ENCODE measurements at places on chromosomes 1 and 21.

- DNase-seq: no peak
These were observed 12.6 kb downstream of the ETV3L start for GRCh38 chr1:157087030-157087429.

DNA sequence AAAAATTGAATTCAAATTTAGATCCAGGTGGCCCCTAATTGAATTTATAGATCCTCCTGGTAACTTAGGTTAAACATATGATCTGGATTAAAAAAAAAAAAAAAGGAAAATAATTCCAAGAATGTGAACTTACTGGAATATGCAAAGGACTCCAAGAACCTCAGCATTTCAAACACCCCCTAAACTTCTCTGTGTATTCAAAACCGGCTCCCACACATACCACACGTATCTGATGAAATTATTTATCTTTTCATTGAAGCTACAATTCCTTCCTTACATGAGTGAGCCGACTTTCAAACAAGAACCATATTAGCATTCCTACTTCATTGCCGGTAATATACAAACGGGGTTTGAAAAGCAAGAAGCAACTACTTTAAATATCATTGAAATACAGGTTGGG lies 61.4 kb upstream of the FMN2 start:
- peak; percentile 76 for DNase-seq

GRCh38 chr21:37566790-37567615 lies 200.4 kb downstream of the DYRK1A start:
- DNase-seq: no peak

DNA sequence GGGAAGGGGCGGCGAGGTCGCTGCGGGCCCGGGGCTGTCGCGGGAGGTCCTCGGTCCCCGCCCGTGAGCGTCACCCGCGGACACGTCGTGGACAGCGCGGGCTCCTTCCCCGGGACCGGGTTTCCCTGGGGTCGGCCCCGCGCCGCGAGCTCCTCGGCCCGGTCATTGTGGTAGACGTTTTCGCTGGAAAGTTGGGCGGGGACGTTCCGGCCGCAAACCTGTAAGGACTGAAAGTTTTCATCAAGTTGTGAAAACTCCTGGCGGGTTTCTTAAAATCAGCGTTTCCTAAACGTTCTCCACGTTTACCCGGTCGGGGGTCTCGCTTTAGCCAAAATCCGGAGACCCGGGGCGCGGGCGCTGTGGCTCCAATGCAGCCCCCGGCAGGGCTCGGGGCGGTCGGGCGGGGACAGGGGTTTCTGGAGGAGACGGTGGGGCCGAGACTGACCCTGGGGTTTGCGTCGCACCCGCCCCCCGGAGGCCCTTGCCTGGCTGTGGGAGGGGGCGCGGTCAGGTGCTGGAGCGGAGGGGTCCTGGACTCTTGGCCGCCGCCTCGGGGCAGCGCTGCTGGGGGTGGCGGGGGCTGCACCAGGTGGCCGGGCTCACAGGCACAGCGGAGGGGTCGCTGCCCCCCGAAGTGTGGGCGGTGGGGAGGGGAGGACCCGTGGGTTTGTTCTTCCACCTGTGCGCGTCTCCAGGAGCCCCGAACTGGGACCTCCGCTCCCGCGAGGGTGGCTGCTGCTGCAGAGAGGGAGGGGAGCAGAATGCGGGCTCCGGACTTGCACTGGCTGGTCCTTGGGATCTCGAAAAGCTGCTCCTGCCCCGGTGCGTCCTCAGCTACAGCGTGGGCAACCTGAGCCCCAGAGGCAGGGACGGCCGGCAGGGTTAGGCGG lies 827 bp downstream of the PRKCZ start:
- no peak for DNase-seq

DNA sequence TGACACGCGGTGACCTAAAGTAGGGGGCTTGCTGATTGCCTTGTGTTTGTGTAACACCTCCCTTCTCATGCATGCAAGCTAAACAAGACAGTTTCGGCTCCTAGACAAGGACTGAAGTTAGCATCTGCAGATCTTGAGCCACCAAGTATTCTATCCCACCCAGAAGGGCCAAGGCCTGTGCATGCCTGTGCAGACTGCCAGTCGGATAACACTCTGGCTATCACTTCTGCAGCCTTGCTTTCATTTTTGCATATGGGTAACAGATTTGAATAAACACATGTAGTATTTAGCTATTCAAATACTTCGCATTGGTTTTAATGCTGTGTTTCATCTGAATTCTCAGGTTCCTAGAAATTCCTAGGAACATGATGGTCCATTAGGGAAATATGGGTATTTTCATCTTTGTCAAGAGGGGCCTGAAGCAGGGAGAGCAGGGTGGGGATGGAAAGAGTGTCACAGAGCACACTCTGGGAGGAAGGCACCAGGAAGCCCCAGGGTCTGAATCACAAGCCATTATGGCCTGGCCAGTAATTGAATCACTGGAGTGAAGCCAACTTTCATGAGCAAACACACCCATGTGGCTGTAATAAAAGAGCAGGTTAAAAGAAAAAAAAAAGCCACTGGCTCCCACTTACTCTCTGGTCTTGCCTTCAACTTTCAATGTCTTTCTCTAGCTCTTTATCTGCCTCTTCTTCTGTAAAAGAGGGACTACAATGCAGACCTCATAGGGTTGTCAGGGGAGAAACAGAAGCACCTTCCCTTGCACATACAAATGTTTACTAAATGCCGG lies 28.3 kb downstream of the GADD45A start:
- DNase-seq: peak; percentile 87

DNA sequence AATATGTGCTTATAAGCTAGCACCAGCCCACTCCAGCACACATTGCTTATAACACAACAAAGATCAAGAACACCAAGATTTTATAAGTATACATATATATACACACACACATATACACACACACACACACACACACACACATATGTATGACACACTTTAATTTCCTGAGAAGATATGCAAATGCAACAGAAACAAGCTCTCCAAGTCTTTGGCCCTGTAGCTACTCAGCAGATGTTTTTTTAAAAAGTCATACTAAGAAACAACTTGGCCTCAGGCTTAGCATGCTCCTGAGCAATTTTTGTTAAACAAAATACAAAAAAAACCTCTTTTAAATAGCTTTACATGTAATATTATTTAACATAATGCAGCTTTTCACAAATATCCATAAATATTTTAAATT lies 11.1 kb downstream of the TNFSF18 start:
- DNase-seq: no peak

DNA sequence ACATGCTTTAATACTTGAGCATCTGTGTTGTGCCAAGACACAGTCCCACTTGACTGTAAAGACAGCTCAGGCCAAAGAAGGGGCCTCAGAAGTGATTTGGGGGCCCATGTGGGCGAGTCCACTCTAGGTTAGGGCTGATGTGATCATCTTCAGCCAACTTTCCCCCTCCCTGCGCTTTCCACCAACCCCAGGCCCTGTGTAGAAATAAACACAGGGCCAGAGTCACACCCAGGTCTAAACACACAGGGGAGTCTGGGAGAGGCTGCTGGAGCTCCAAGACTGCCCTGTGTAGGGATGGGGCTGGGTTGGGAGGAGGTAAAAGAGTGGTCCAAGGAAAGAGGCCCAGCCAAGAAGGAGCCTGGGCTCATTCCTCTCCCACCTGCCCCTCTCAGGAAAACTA lies 2.5 kb upstream of the WNT2B start:
- DNase-seq: no peak

DNA sequence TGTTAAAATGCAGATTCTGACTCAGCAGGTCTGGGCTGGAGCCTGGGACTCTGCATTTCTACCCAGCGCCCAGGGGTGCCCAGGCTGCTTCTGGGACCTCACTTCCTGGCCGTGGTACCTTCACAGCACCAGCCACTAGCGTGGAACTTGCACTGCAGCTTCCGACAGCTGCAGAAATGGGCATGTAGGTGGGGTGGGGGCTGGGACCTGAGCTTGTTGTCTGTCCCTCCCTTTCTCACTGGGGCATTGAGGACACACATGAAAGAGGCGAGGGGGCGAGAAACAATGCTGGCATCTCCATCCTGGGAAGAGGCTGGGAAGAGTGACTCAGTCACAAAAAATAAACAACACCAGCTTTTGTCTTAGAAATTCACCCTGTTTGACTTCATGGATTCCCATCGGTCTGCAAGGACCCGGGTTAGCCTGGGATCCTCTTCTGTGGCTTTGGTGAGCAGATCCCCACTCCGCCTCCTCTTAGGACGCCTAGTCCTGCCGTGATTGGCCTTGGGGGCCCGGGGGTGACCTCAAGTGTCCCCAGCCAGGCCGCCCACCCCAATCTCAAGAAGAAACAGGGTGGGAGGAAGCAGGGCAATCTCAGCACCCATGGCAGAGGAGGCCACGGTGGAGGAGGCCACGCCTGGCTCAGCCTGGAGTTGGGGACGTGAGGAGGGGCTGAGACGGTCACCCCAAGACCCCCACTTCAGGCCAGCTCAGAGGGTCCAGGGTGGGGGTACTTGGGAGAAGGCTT lies 29.9 kb upstream of the POFUT2 start:
- DNase-seq: peak; percentile 78

DNA sequence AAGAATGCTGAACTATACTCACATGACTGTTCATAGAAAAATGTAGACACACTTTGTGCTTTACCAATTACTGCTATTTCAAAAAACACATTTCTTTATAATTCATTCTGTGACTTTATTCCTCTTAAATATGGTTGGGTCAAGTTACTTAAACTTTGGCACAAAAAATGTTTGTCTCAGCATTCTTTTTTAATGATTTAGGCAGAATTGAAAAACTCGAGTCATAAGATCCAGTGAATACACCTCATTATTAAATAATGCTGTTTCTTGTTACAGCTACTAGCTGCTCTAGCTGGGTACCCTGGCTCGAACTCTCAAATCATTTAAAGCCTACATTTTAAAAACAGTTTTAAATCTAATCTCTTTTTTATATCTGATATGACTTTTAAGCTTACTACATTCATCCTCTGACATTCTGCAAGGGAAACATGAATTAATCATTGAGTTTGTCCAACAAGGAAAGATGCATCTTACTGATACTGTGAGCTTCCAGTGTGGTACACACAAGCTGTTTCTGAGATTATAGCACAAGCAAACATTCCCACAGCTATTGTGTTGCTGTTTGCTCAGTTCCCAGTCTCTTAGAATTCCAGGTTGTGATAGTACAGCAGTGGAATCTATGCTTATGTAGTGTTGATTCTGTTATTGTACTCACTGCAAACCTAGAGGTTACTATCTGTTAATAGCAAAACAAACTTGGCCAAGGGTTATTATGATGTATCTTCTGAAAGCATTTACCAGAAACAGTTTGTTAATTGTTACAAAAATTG lies 746.5 kb downstream of the USP25 start:
- DNase-seq: no peak

- DNase-seq: no peak
These were observed 175.5 kb downstream of the RGS7 start for GRCh38 chr1:241181471-241181870.

GRCh38 chr1:14949270-14949835 lies 204.2 kb upstream of the TMEM51 start:
- DNase-seq: no peak

GRCh38 chr1:23923592-23924499 lies 10.7 kb upstream of the CNR2 start:
- peak; percentile 33 for DNase-seq

GRCh38 chr21:44503901-44504399 lies 36.0 kb downstream of the KRTAP10-1 start:
- no peak for DNase-seq

GRCh38 chr21:29490016-29490415 lies 191.3 kb downstream of the BACH1 start:
- peak; percentile 19 for DNase-seq

DNA sequence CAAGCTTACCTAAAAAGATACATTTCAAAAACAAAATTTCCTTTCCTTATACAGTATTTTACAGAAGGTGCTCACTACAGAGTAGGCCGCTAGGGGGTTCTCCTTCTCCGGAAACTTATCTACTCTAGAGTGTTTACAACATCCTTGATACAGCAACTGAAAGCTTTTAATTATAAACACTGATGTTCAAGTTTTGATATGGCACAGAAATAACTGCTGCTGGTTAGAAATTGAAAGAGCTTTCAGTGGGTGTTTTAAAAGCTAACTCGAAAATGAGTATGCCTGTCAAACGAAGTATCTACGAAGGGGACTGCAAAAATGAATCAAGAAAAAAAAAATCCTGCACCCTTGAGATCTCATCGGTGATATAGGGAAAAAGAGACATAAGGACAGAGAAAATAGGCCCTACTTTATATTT lies 1.0 kb downstream of the YOD1 start:
- peak; percentile 56 for DNase-seq

GRCh38 chr1:221761354-221762002 lies 19.6 kb upstream of the DUSP10 start:
- no peak for DNase-seq

- no peak for DNase-seq
These were observed 878.3 kb upstream of the CXADR start for GRCh38 chr21:16634515-16634914.

DNA sequence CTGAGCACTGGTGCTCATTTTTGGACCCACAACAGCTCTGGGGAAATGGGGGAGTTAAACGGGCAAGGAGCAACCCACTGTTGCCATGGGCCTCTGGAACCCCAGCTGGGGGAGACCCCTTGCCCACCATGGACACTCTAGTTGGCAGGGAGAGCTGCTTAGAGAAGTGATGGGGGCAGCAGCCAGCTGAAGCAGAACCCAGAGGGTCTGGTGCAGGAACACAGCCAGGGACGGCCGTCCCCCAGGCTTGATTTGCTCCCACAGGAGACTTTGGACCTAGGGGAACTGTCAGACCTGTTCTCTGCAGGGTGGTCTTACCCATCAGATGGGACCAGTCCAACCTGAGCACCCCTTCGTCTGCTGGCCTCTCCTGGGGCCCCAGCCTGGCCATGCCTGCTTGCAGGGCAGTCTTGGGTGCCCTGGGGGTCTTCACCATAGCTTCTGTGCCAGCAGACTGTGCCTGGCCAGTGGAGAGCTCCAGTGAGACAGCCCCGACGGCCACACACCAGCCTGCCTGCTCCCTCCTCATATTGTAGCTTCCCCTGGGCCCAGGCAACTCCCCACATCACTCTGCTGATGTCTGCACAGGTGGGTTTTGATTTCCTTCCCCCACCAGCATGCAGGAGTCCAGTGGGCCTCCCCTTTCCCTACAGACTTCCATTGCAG lies 11.3 kb downstream of the SPATC1L start:
- no peak for DNase-seq

DNA sequence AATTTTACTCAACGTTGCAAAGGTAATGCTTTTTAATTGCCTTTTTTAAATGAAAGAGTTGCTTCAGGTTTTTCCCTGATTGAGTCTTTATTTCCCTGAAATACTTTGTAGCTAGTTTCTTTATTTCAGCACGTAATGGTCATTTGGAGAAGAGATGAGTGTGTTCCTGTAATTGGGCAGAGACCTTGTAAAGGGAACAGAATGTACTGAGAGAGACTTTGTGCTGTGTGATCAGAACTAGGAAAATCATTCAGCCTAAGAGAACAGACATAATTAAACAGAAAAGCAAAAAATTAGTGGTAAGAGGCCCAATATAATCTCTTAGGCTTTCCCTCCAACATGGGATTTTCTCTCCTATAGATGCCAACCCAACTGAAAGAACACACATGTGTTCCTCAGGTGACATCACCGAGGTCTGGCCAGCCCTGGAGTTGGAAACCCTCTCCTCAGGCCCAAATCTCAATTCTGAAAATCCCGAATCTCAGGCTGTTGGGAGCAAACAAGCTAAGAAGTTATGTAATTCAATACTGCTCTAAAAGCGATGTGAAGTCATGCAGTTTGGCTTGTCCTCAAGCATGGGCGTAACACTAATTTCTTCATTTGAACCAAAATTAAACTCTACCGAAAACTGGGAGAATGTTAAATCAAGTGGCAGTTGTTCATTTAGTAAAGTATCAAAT lies 102.0 kb downstream of the TGFB2 start:
- DNase-seq: no peak

All from AG10803 (cell line).